ENCODE measurements at places on chromosomes 7 and 10.

DNA sequence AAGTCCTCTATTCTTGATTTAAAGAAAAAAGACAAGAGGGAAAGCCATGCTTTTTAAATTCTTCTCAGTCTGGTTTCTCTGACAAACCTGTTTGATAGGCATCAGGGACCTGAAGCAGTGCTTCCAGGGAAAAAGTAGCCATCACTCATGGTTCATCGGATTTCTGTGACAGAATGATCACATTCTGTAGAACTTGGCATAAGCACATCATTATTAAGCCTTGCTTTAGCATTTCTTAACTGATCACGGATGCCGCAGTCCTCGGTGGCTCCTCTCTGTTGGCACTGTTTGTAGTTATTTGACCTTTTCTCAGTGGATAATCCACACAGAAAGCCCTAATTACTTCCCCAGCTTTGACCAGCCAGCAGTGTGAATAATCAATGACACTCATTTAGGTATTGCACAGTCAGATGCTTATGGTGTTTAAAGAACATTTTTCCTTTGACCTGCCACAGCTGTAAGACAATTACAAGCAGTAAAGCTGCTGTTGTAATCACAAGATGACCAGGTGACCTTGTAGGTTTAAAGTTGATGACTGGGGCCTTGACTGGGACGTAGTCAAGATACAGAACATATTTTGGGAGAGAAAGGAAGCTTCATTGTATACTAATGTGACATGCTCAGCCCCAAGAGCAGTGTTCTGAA, 64.4 kb upstream of the SKAP2 start:
- DNase-seq = no peak

- no peak for DNase-seq
Observed at GRCh38 chr7:155590215-155591018, 44.1 kb upstream of the CNPY1 start.

GRCh38 chr10:126528315-126528835, 140.1 kb upstream of the ADAM12 start:
- DNase-seq = no peak

GRCh38 chr7:107059468-107059867, 15.0 kb downstream of the PRKAR2B start:
- DNase-seq = no peak

DNA sequence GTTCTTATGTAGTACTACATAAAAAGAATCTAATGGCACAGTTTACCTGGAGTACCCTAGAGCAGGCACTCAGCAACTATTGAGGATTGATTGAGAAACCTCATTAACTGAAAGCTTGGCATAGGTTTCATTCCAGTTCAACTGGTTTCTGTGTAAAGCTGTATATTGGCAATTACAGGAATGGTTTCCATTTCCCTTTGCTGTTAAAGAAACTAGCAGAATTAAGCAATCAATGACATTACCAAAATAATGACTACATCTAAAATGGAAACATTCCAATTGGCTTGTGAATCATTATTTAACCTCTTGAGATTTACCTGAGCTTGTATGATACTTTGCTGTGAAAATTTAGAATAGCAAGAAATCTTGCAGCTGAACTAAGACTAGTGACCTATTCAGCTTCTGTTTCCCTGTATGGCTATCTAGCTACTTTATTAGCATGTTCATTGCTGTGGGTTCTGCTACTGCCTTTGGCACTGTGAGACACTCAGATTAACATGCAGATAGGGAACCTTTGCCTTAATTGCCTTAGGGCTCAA, 33.5 kb upstream of the CADPS2 start:
- DNase-seq = no peak

- DNase-seq = no peak
Observed at GRCh38 chr10:89235073-89235798, 16.3 kb downstream of the LIPA start.

DNA sequence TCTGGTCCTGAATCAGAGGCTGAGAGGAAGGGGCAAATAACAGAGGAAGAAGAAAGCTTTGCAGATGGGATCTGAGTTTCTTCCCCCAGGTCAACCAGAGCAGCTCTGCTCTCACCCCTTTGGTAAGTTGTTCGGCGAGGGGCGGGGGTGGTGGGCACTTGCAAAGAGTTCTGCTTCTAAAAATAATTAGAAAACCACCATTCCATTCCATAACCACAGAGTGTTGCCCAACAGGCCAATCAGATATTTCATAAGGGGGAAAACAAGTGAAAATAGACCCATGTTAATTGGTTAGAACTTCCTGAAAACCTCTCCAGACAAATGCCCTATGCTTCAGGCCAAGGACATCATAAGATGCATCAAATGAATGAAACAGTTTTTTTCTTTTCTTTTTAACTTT, 43.6 kb upstream of the R3HCC1L start:
- DNase-seq = no peak

DNA sequence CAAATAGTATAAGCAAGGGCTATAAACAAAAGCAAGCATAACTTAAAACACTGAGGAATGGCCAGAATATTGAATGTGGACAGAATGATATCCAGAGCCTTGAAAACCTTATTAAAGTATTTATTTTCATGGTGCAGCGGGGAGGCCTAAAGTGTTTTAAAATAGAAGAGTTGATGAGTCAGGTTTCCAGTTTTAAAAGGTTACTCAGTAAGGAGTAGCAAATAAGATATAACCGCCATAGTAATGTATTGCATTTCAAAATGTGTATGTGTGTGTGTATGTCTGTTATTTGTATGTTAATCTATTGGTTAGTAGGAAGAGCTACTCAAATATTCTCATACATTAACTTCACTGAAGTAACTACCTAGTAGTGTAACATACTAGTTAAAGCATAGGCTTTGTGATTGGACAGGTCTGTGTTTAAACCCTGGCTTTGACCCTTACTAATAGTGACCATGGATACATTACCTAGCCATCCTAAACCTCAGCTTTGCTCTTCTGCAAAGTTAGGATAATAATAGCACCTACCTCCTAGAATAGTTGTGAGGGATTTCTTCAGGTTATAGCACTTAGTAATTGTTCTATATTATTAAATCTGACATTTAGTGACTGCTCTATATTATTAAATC, 16.9 kb downstream of the CUTC start:
- no peak for DNase-seq

DNA sequence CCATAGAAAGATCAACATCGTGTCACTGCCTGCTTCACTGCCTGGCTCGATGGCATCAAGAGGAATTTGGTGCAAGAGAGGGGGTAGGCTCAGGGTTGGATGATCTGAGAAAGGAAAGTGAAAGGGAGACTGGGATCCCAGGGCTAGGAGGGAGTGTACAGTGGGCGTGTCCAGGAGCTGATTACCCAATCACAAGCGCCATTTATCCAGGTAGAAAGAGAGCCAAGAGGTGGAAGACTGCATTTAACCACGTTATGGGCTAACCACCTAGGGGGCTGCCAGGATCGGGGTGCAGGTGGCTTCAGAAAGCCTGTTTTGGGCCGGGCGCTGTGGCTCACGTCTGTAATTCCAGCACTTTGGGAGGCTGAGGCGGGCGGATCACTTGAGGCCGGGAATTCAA, 10.3 kb downstream of the PODXL start:
- no peak for DNase-seq

DNA sequence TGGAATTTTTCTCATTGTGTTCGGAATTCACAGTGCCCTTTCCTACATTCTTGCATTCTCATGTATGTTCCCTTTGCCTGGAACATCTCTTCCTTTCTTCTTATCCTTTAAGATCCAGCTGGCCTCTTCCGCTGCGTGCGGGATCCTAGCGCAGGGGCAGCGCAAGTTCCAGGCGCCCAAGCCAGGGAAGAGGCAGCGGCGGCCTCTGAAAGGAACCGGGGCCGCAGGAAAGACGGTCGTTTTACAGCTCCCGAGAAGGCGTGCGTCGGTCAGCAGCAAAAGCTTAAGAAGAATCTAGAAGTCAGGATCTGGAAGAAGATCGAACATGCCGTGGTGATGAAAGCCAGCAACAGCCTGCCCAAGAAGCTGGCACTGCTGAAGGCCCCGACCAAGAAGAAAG, 28.0 kb downstream of the ADRA2A start:
- DNase-seq = no peak

GRCh38 chr10:58993480-58994221, 182.8 kb upstream of the PHYHIPL start:
- no peak for DNase-seq

- no peak for DNase-seq
Observed at GRCh38 chr7:50209461-50210135, 94.9 kb upstream of the IKZF1 start.

DNA sequence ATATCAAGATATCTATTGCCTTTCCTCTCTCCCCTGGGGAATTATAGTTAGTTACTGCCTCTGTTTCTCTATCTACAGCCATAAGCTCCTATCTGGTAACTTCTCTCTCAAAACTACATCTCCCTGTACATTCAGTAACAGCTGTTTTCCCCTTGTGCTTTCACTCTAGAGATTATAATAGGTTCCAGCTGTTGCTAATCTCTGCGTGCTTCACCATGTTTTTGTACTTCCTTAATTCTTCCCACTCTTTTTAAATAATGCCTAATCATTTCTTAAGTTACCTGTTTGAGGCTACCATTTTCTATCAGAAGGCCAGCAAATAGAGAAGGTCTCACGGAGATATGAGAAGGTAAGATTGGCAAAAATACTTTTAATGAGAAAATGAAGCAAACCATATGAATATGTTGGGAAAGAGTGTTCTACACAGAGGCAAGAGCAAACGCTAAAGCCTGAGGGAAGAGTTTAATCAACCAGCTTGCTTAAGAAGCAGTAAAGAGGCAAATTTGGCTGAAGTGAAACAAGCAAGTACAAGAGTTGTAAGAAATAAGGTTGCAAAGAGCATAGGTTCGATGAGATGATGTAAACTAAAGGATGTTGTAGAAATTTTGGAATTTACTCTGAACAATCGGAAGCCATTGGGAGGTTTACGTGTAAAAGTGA, 101.9 kb upstream of the HGF start:
- no peak for DNase-seq

DNA sequence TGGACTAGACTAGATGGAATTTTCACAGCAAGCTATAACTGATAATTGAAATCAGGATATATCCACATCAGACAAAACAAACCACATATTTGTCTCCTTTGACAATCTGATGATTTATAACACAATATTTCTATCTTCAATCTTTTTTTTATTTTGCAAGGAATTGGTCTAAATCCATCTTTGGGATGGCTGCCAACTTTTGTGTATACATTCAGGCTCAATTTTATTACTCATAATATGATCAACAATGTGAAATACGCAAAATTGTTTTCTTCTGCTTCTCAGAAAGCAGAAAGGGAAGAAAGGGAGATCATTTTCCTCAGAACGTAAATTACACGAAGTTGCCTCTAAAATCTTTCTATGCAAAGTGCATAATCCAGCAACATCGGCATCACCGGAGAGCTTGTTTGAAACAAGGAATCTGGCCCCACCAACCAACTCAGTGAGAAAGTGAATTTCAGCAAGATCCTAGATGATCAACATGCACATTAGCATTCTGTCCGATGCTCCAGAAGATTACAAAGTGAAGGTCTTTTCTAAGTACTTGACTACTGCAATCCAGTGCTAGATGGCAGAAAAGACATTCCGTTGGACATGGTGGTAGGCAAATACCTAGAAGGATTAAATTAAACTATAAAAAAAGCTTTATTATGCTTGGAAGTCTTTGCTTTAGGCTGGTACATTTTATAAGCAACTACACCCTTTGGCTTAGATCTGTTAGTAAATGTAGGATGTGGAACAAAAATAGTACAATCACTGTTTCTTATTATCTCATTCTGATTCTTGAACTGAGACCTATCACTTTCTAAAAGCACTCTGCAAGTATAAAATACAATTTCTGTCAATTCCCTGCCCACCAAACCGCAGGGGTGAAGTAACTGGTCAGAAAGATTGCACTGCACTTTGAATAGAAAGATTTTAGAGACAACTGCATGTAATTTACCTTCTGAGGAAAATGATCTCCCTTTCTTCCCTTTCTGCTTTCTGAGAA, 126.4 kb upstream of the RSU1 start:
- DNase-seq = no peak

- no peak for DNase-seq
Observed at GRCh38 chr7:103727982-103728610, 261.4 kb downstream of the RELN start.

GRCh38 chr7:143362131-143363015, at the start of gene FAM131B:
TSS of gene FAM131B (minus strand) at chr7:143362713. CDS start at chr7:143362603, 110 bp downstream.
- no peak for DNase-seq

DNA sequence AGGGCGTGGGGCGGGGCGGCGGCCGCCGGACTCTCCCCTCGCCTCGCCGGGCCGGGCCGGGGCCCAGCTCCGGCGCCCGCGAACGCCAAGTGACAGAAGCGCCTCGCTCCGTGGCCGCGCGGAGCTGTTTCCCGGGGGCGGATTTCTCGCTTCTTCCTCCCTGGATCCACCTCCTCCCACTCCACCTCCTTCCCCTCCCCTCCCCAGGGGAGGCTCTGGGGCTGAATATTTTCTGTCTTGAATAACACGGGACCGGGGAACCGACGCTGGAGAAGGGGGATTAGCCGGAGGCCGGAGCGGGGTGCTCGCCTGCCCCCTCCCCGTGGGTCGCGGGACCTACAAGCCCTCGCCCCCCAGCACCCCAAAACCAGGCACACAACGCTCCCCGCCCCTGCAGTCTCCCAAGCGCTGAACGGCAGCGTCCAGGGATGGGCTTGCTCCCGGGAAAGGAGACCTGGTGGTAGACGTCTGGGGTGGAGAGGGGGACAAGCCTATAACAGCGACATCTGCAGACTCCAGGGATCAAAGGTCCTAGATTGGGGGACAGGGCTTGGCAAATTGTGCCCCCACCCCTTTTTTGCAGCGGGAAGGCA, at the start of gene ARHGAP21:
ARHGAP21 (minus strand) TSS at position 100 of the 593 bp plus-strand sequence. CDS start 1,988 bp downstream, outside the sequence.
- DNase-seq = peak; percentile 28

DNA sequence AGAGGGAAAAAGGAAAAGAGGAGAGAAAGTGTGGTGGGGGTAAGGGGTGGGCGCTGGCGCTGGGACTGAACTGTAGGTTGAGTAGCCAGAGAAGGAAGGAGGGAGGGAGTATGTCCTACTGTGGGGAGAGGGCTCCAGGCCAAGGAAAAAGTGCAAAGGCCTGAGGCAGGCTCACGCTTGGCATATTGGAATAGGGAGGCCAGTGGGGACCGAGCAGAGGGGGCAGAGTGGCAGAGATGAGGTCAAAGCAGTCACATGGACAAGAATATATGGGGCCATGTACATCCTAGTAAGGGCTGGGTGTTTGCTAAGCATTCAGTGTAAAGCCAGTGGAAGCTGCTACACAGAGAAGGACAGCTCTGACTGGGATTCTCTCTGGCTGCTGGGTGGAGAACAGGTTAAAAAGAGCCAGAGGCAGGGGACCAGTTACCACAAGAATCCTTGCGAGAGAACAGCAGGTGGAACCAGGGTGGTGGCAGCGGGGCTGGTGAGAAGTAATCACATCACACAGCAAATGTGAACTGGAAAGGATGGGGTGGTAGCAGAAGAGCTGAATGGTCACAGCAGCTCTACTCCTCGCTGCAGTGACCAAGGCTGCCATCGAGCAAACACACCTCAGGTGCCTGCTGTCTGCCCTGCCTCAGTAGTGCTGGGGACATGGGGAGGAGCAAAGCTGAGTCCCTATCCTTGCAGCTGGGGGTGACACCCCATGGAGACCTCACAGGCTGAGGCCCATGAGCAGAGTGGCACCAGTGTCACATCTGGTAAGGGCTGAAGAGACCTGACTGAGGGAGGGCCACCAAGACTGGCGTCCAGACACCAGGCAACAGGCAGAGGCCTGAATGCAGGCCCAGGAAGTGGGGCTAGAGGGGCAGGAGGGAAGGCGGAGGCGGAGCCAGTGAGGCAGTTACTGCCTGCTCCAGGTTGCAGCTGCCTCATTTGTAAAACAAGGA, 39.5 kb downstream of the FAM53B start:
- no peak for DNase-seq

- DNase-seq = no peak
Observed at GRCh38 chr10:102804382-102805055, 32.7 kb downstream of the CYP17A1 start.

GRCh38 chr10:112261281-112261822, 21.8 kb upstream of the TECTB start:
- DNase-seq = no peak

All from GM19239 (cell line).